ENCODE measurements at places on chromosomes 3 and 15.

DNA sequence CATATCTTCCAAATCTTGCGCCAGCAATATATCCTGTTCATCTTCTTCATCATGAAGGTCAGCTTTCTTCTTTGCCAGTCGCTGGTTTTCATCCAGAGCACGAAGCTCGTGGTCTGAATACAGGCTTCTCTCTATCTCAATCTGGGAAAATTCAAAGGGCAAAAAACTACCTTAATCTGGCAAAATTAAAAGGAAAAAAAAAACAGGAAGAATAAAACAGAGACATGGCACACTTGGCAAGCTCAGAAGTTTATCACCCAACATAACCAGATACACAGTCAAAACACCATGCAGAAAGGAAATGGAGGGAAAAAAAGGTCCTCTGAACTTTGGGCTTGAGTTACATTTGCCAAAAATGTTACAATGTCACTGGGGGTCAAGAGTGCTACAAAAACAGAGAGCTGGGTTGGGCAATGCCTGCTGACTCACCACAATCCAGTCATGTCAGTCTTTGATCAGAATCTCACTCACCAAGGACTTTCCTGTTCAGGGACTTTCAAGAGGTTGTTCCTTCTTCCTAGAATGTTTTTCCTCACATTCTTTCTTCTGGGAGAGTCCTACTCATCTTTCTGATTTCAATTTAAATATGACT lies 1.5 kb downstream of the MRPL46 start:
- no peak for DNase-seq

DNA sequence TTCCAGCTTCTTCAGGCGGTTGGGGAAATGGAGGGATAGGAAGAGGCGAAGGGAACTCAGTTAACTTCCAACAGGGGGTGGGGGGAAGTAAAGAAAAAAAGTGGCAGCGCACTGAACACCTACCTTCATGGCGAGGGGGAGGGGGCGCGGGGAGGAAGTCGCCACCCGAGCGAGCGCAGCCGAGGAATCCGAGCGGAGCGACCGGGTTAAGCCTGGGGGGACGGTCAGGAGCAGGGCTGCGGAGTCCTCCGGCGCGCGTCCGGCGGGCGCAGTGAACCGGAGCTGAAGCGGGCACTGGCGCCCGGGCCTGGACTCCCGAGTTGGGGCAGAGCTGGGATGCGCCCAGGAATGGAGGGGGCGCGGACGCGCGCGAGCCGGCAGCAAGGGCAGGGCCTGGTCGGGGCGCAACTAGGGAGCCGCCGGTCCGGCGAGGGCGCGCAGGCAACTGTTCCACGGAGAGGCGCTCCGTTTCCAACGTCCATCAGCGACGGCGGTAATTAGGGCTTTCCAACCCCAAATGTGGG lies at the start of gene WNT5A:
Gene WNT5A, minus strand, starts transcription at position 450 of the 524 bp plus-strand sequence. Its CDS starts 321 bp downstream, at position 129.
- DNase-seq, result no peak

GRCh38 chr3:66693461-66694031 lies 192.7 kb upstream of the LRIG1 start:
- DNase-seq, result no peak

DNA sequence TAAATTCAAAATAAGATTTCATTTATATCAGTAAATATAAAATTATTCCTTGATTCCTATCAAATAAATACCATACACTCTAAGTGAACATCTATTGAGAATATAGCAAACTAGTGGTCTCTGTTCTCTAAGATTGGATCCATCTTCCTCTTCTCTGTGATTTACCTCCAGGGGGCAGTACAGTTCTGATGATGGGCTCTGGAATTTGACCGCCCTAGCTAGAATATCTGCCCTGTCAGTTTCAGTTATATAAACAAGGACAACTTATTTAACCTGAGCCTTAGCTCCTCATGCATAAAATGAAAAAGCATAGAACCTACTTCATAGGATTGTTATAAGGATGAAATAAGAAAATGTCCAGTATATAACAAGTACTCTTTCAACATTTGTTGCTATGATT lies 171.1 kb upstream of the CCDC54 start:
- peak; percentile 27 for DNase-seq

DNA sequence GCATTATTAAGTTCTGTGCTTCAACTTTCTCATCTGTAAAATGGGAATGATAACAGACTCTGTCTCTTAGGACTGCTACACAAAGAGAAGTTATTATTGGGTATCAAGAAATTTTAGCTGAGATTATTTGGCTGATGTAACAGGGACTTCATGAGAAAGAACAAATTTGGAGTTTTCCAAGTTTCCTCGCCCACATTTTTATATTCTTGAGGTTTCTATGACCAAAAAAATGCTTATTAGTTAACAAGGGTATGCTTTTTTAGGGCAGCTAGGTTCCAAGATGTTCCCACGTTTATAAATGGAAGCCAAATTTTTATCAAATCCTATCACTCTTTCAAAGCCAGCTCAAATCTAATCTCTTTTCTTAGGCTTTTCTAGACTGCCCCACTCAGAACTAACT lies 50.6 kb upstream of the C3orf80 start:
- no peak for DNase-seq

GRCh38 chr15:99057697-99058420 lies 47.0 kb upstream of the SYNM start:
- no peak for DNase-seq

DNA sequence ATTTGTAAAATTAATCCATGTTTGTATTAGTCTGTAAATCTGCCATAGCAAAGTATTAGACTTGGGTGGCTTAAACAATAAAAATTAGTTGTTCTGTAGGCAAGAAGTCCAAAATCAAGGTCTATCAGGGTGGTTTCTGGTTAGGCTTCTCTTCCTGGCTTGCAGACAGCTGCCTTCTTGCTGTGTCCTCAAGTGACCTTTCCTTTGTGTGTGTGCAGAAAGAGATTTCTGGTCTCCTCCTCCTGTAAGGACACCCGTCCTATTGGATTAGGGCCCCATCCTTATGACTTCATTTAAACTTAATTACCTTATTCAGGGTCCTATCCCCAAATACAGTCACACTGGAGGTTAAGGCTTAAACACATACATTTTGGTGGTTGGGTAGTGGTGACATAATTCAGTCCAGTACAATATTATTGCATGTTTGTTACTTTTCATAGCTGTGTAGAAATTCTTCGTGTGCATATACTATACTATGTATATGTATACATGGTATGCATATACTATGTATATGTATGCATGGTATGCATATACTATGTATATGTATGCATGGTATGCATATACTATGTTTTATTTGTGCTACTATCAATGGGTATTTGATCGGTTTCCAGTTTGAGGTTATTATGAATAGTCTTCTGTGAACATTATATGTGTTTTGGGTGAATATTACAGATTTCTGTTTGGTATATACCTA lies 57.9 kb upstream of the RNU6-1 start:
- no peak for DNase-seq

GRCh38 chr3:31213869-31214486 lies 318.7 kb upstream of the STT3B start:
- peak; percentile 85 for DNase-seq

GRCh38 chr3:78765671-78766485 lies 1001.9 kb downstream of the ROBO1 start:
- DNase-seq, result no peak

- no peak for DNase-seq
Measured at GRCh38 chr15:66625974-66626373, 60.2 kb upstream of the LCTL start.

- no peak for DNase-seq
Measured at GRCh38 chr3:48428572-48429316, 1.1 kb downstream of the PLXNB1 start.

- no peak for DNase-seq
Measured at GRCh38 chr3:31077826-31078225, 183.4 kb upstream of the GADL1 start.

DNA sequence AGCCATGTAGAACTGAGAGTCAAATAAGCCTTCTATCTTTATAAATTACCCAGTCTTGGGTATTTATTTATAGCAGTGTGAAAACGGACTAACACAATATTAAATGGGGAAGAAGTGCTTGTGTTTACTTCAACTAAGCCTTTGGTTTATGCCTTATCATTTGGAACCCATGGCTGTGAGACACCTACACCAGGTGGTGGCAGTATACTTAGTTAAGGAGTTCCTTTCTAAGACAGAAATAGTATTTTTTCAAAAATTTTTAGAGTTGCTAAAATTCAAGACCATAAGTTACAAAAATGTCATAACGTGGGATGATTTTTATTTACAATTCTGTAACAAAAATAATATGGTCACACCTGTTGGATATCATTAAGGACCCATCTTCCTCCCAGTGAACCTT lies 354.5 kb upstream of the SOX14 start:
- no peak for DNase-seq

DNA sequence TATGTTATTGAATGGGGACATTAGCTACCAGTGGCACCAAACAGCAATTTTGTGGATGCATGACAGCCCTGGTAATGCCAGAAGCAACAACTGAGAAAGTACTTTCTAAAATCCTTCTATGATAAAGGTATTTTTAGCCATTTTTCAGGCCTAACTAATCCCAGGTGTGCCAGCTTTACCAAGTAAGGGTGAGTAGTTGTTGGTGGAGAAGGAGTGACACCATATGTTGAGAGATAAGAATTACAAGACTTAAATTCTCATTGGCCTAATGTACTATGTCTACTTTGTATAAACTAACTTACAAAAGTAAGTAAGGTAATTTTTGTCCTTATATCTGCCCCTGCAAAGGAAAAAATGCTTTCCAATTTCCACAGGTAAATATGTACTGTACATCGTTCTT lies 4.1 kb upstream of the COX17 start:
- DNase-seq, result peak; percentile 58

- no peak for DNase-seq
Measured at GRCh38 chr15:41690636-41691035, 30.4 kb downstream of the MGA start.

DNA sequence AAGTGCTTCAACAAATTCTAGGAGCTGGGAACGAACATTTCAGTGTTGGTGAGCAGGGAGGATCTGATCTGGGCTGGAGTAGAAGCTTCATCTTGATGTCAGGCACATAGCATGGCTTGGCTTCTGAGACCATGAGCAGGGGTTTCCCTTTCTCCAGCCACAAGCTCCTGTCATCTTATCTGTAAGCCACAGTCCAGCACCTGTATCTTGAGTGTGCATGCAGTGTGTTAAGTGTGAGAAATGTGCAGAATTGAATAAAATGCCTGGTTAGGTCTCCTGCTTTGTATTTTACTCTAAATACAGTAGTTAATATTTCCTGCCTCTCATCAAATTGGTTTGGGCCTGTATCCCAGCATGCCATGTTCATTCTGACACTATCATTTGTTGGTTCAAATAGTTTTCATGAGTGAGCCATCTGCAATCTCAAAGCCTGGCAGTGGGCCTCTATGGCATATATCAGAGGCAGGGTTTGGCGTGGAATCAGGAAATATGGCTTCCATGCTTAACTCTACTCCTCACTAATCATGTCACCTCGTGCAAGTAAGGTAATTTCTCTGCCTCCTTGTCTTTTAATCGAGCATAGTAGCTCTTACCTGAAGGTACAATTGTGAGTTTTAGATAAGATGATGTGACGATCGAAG lies 43.3 kb downstream of the TLNRD1 start:
- no peak for DNase-seq

DNA sequence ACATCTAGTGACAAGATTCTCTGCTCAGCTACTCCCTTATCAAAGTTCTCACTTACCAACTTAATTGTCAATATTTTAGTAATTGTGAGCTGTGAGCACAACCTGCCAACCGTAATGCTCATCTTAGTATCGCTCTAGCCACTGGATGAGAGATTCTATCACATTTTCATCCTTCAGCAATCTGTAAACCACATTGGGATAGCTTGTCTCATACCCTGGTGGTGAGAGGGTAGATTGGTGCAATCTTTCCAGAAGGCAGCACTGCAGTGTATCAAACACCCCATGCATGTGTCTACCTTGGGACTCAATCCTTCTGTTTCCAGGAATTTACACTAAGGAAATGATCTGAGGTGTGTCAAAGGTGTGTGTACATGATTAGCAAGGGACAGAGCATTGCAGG lies 18.9 kb upstream of the ATP8B4 start:
- no peak for DNase-seq

DNA sequence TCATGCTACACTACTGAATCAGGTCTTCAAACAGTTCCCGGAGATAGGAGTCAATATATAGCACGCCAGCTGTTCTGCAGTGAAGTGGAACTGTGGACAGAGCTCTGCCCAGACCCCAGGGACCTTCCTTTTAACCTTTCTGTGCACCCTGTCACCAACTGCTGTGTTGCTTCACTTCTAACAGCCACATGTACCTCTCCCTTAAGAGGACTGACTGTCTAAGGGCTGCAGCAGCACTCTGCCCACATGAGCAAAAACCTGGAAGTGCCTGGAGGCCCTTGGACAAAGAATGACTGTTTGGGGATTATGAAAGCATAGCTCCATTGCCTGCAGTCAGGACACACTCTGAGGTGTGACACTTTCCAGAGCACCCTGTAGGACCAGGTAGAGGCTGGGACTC lies 88.3 kb upstream of the CTNNB1 start:
- no peak for DNase-seq

GRCh38 chr3:192953926-192954325 lies 36.3 kb upstream of the MB21D2 start:
- DNase-seq, result no peak

DNA sequence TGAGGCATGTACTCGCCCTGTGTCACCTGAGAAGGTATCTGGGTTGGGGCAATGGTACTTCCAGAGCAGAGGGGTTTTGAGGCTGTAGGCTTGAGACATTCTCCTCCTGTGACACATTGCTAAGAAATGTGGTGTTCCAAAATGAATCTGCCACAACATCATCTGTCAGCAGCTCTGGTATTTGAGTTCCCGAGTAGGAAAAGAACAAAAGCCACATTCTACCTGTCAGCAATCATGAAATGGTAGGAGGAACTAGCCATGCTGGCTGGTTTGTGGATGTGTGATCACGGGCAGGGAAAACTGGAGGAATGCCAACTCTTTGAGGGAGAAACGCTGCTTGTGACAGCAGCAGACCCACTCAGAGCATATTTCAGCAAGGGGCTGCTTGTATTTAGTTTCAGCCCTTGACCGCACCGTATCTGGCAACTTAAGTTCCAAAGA lies 579.4 kb upstream of the TBL1XR1 start:
- DNase-seq, result no peak

- no peak for DNase-seq
Measured at GRCh38 chr3:157671656-157672055, 168.4 kb upstream of the VEPH1 start.

GRCh38 chr15:72160696-72161245 lies 36.8 kb downstream of the GRAMD2A start:
- DNase-seq, result no peak
